Bronchial smooth muscle cell (primary cell): ENCODE measurements at places on chromosomes 7 and 10. TPM values are rescaled to one million over a fixed set of nuclear protein-coding genes. Genes with fewer than 3 reads are reported as not detected.

Gene TBC1D12
- total RNA-seq = 9.2 and 13.6 TPM in 2 replicates

Gene SPDYE16
- under 0.01 and 0.26 TPM in 2 replicates for total RNA-seq

Gene ZNF248
- total RNA-seq = 7.5 and 8.8 TPM in 2 replicates

Gene ZNF425
- total RNA-seq = 6.3 and 6.5 TPM in 2 replicates

Gene KDM7A
- 2.0 and 4.6 TPM in 2 replicates for total RNA-seq

Gene DOCK4
- total RNA-seq = 10.4 and 21.8 TPM in 2 replicates

Gene ADCY1
- 0.47 and 3.2 TPM in 2 replicates for total RNA-seq

Gene LIPA
- total RNA-seq = 32.0 and 37.8 TPM in 2 replicates

Gene CALCR
- not detected in 2 replicates for total RNA-seq

Gene HABP2
- not detected in 2 replicates for total RNA-seq

Gene OR9A2
- total RNA-seq = not detected in 2 replicates

Gene CPVL
- total RNA-seq = 0.16 and 0.69 TPM in 2 replicates

Gene NODAL
- not detected in 2 replicates for total RNA-seq

Gene ANXA8
- 0.32 and 0.52 TPM in 2 replicates for total RNA-seq

Gene ANKRD30A
- not detected in 2 replicates for total RNA-seq

Gene SLC16A9
- 0.26 and 0.32 TPM in 2 replicates for total RNA-seq

Gene LRRC18
- total RNA-seq = not detected in 2 replicates

Gene NEURL1
- 0.16 and 0.17 TPM in 2 replicates for total RNA-seq

Gene TET1
- 1.9 and 3.0 TPM in 2 replicates for total RNA-seq

Gene TMEM236
- total RNA-seq = under 0.01 TPM in 1 of 2 replicates, not detected in the other

Gene CTAGE8
- total RNA-seq = 0.16 and 0.60 TPM in 2 replicates

Gene LIPN
- not detected in 2 replicates for total RNA-seq

Gene PDGFA
- 2.8 and 5.0 TPM in 2 replicates for total RNA-seq

Gene PRSS1
- total RNA-seq = not detected in 2 replicates

Gene MRC1
- total RNA-seq = not detected in 2 replicates
